ENCODE measurements at places on chromosomes 11 and 22. TPM values are rescaled to one million over a fixed set of nuclear protein-coding genes. Genes with fewer than 3 reads are reported as not detected.

DNA sequence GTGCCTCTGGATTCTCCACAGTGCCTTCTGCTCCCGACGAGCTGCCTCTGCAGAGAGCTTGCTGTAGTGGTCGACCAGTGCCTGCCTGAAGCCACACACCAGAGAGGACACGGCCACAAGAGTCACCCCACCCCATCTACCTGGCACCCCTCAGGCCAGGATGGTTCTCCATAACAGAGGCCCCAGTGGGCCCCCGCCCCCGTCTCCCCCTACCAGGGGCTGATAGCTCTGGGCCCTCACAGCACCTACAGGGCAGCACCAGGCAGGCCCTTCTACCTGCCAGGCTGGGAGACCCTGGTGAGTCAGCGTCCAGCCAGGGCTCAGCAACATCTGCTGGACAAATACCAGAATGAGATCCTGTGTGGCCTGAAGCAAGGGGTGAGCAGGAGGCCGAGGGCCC is 21.7 kb downstream of the SELENOO start:
- DNase-seq = peak; percentile 0

DNA sequence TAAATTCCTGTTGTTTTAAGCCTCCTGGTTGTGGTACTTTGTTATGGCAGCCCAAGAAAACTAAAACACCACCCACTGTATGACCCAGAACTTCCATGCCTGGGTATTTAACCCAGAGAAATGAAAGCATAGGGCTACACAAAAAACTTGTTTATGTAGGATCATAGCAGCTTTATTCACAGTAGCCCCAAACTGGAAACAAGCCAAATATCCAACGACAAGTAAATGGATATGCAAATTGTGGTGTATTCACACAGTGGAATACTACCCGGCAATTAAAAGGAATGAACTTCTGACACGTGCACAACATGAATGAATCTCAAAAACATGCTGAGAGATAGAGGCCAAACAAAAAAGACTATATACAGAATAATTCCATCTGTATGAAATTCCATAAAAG is 62.2 kb upstream of the NAV2 start:
- DNase-seq = no peak

GRCh38 chr11:72712841-72713240 is 38.6 kb upstream of the PDE2A start:
- no peak for DNase-seq

- DNase-seq = no peak
Measured at GRCh38 chr22:23109441-23109978, 32.3 kb downstream of the RSPH14 start.

DNA sequence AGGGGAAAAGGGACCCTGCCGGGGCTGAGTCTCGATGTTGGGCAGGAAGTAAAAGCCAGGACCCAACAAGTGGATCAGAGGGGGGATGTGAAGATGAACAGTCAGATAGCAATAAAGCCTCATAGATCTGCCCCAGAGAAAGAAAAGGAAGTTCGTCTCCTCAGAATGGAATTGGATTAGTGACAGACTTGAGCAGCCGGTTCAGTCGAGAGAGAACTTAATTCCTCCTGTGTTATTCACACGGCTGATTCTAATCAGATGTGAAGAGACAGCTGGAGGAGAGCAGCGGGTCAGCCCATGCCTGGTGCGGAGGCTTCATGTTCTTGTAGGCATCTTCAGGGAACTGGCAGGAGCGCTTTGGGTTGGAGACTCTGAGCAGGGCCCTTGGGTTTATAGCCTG is 29.3 kb upstream of the CABP7 start:
- DNase-seq = no peak

GRCh38 chr22:31104869-31105268 is 2.5 kb downstream of the SELENOM start:
- peak; percentile 2 for DNase-seq

- DNase-seq = no peak
Measured at GRCh38 chr11:117295438-117296137, 4.4 kb downstream of the BACE1-AS start.

DNA sequence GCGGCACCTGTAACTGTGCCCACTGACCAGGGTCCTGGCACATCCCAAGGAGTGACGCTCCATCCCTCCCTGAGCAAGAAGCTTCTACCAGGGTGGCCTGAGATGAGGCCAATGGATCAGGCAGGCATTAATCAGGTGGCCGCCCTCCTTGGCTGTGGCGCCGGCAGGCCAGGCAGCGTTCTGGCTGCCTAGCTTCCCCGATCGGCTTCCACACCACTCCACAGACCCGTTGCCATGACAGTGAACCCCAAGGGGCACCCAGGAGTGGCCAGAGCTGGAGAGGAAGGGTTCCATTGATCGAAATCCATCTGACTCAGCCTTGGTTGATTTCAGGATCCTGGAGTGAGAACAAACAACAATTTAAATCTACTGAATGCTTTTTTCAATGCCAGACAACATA is 20.5 kb downstream of the LRRC55 start:
- DNase-seq = no peak

- no peak for DNase-seq
Measured at GRCh38 chr22:42978453-42979103, 36.4 kb downstream of the PACSIN2 start.

- no peak for DNase-seq
Measured at GRCh38 chr11:113248702-113249490, 65.5 kb upstream of the TTC12 start.

- peak; percentile 50 for DNase-seq
Measured at GRCh38 chr22:37427135-37427710, at the start of gene ELFN2. Gene ELFN2 (minus strand): TSS chr22:37427479. CDS start chr22:37375534, 51,945 bp downstream.

GRCh38 chr11:65113839-65114238 is 2.2 kb downstream of the TM7SF2 start:
- DNase-seq = no peak

- no peak for DNase-seq
Measured at GRCh38 chr11:82049199-82049598, 684.5 kb downstream of the FAM181B start.

DNA sequence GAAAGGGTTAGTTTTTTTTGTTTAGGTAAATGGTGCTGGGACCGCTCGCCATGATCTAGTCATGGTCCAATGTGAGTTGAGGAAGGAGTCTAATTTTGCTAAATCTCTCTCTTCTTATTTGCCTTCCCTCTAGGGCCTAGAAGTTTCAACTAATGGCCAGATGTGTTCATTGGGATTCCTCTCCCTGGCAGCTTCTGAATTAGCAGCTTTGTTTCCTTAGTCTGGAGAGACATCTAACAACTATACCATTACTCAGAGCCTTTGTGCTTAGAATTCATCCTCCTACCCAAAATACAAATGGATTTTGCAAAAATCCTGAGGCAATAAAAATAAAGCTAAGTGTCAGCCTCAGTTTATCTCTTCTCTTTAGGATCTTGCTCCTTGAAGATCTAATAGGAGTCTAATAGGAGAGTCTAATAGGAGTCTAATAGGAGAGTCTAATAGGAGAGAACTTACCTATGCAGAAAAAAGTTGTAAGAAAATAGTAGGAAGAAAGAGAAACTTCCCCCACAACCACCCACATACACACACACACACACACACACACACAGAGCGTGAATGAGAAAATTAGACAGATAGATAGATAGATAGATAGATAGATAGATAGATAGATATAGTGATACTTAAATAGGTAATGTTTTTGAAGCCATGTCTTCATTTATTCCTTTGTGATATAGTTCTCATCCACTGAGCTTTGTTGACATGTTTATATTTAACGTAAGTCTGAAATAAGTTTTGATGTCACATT is 980.5 kb upstream of the CNTN5 start:
- no peak for DNase-seq

DNA sequence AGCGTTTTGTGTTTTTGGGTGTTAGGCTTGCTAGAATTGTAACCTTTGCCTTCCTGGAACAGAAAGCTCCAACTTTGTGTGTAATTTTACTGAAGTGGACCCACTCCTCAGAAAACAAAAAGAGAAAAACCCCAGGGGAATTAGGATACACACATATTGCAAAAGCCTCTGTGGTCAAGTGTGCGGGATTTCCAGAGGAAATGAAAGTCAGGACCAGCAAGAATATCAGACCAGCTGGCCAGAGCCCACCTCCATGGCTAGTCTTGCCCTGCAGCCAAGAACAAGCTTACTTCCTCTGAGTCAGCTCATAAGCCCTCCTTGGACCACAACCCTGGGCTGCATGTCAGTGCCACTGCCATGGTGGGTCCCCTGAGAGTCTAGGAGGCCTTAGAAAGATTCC is 37.0 kb upstream of the FTH1 start:
- peak; percentile 84 for DNase-seq

Gene P2RY2
- not detected for total RNA-seq

Gene APOL6
- 23.7 TPM for total RNA-seq

Gene NXPE1
- total RNA-seq = not detected

Gene MMP1
- total RNA-seq = 1.9 TPM

Gene CASP12
- not detected for total RNA-seq

Gene PES1
- 162 TPM for total RNA-seq

Gene CECR2
- 2.3 TPM for total RNA-seq

Gene FOSL1
- 54.0 TPM for total RNA-seq

Gene CARD16
- total RNA-seq = 32.5 TPM

Gene IFITM1
- total RNA-seq = 1.2 TPM

Gene FAT3
- total RNA-seq = 1.1 TPM

All from Daoy (cell line).